ENCODE measurements at places on chromosomes 3 and 15. TPM values are rescaled to one million over a fixed set of nuclear protein-coding genes. Genes with fewer than 3 reads are reported as not detected.

The THSD4 gene
- total RNA-seq, result 85.5 TPM

The REC114 gene
- not detected for total RNA-seq

The EFCC1 gene
- total RNA-seq, result 1.1 TPM

The CAMKV gene
- total RNA-seq, result 10.6 TPM

The ROPN1 gene
- not detected for total RNA-seq

The QTRT2 gene
- 56.1 TPM for total RNA-seq

The EFCAB12 gene
- total RNA-seq, result 0.44 TPM

The TIMP4 gene
- 3.1 TPM for total RNA-seq

The GRK7 gene
- 1.3 TPM for total RNA-seq

The FAM131A gene
- total RNA-seq, result 32.0 TPM

The CCR8 gene
- not detected for total RNA-seq

The NRROS gene
- total RNA-seq, result 4.5 TPM

The MAP2K5 gene
- total RNA-seq, result 15.2 TPM

The SLCO2A1 gene
- 1.3 TPM for total RNA-seq

The SQOR gene
- total RNA-seq, result 40.2 TPM

The SLC38A3 gene
- total RNA-seq, result 21.4 TPM

The AGTR1 gene
- 3.5 TPM for total RNA-seq

The FAM174B gene
- total RNA-seq, result 33.9 TPM

The GANC gene
- 34.1 TPM for total RNA-seq

The SLC9C1 gene
- total RNA-seq, result 1.5 TPM

The LNP1 gene
- total RNA-seq, result 13.2 TPM

The CAND2 gene
- 17.7 TPM for total RNA-seq

The P2RY14 gene
- total RNA-seq, result 4.9 TPM

The ARL14 gene
- not detected for total RNA-seq

The TICRR gene
- 2.4 TPM for total RNA-seq

The TRANK1 gene
- 14.7 TPM for total RNA-seq

The CCRL2 gene
- 1.7 TPM for total RNA-seq

The TMOD3 gene
- total RNA-seq, result 33.8 TPM

The CACNA2D2 gene
- 17.4 TPM for total RNA-seq

The FGF7 gene
- total RNA-seq, result 15.6 TPM

The CADPS gene
- 418 TPM for total RNA-seq

The CHRNA3 gene
- 109 TPM for total RNA-seq

The P2RY1 gene
- total RNA-seq, result 47.6 TPM

The STRA6 gene
- 17.3 TPM for total RNA-seq

The CPNE9 gene
- total RNA-seq, result 3.8 TPM

The ZNF385D gene
- total RNA-seq, result 35.0 TPM

The C3orf33 gene
- total RNA-seq, result 10.0 TPM

The MCCC1 gene
- total RNA-seq, result 45.6 TPM

The ZMAT3 gene
- total RNA-seq, result 11.7 TPM

The MCF2L2 gene
- total RNA-seq, result 21.3 TPM

The TMEM108 gene
- total RNA-seq, result 16.1 TPM

The EPHB3 gene
- 32.2 TPM for total RNA-seq

The GLCE gene
- total RNA-seq, result 85.8 TPM

Data from camera-type eye (tissue), 1 donor.